NCI-H1436 (cell line): ENCODE measurements at places on chromosomes 5 and 9.

DNA sequence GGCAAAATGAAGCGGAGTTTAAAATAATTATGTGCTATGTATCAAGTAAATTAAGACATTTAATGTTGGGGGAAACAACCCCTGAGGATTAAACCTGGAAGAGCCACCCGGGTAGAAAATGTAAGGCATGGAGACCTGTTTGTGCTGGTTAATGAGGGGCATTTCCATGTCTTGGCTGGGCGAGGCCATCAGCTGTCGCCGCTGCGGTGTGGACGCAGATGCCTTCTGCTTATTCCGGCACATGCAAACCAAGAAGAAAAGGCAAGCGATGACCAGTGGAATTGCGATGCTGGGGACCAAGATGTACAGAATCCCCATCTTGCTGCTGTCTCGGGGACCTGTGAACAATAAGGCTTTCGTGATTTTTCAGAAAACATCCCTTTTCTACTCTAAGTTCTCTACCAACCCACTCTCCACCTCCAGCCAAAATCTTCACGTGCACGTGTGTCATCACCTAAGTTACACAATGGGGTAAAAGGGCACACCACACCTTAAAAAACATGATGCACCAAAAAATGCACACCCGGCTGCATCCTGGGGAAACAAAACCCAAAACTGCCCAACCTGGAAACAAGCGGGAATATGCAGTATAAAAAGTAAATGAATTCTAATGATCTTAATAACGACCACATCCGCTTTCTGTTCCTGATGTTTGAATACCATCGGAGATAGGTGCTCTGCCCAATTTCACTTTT lies 223.5 kb downstream of the ROR2 start:
- DNase-seq: no peak

GRCh38 chr5:2514484-2514883 lies 237.0 kb downstream of the IRX2 start:
- no peak for DNase-seq

- DNase-seq: no peak
Observed at GRCh38 chr5:77806213-77806843, 30.2 kb upstream of the TBCA start.

DNA sequence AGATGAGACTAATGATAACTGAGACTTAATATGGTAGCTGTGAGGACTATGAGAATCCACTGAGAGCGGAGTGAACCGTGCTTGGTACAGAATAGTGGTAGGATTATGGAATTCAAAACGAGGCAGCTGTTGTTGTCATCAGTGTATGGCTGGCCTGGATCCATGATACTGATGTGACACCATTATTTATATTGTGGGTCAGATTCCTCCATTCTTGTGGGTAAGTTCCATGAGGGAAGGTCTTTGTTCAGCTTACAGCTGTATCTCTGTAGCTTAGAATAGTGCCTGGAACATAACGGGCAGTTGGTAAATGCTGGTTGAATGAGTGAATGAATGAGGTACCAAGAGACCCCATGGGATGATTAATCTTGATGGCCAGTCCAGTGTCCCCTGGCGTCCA lies 61.8 kb downstream of the ACER2 start:
- no peak for DNase-seq

- no peak for DNase-seq
Observed at GRCh38 chr5:134576386-134577021, 51.0 kb downstream of the JADE2 start.

GRCh38 chr5:7852542-7852941 lies 1.6 kb upstream of the CFAP90 start:
- no peak for DNase-seq

- no peak for DNase-seq
Observed at GRCh38 chr5:39891376-39891775, 466.6 kb upstream of the DAB2 start.

GRCh38 chr5:21142791-21143190 lies 1154.8 kb upstream of the CDH18 start:
- DNase-seq: no peak

- no peak for DNase-seq
Observed at GRCh38 chr9:98808875-98809274, 1.4 kb downstream of the GALNT12 start.

- no peak for DNase-seq
Observed at GRCh38 chr5:73853091-73853490, 227.1 kb downstream of the ARHGEF28 start.

DNA sequence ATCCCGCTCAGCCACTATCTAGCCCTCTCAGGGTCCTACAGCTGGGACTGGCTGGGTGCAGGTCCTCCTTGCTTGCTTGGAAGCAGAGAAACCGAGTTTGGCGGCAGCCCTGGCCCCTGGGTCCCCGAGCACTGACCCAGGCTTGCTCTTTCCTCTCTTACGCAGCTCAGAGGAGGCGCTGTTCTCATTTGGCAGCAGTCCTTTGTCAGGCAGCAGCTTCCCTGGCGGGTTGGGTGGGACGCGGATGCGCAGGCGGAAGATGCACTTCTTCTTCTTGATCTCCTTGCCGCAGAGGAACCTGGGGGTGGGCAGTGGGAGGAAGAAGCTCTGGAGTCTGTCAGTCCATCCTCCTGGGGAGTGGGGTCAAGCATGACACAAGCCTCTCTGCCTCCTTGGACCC lies 14.5 kb downstream of the PHF19 start:
- no peak for DNase-seq

GRCh38 chr5:29162297-29162696 lies 2031.2 kb upstream of the CDH6 start:
- no peak for DNase-seq

DNA sequence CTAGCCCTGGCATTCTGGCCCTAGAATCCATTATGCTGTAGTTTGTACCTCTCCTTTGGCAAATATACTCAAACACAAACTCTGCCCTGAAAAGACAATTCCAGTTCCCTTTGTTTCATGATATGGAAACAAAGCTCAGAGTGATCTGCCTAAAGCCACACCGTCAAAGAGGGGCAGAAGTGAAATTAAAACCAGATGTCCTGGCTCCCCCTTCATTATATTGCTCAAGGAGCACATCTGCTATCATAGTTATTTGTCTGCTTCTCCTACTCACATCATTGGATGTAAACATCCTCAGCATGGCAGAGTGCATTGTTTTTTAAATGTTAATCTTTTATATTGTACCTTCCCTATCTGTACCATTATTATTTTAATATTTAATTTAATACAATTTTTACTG lies 266.7 kb upstream of the SMARCA2 start:
- no peak for DNase-seq

GRCh38 chr9:30172206-30172605 lies 2212.2 kb upstream of the ACO1 start:
- no peak for DNase-seq

- DNase-seq: no peak
Observed at GRCh38 chr9:114027863-114028465, 50.1 kb downstream of the AMBP start.

- no peak for DNase-seq
Observed at GRCh38 chr9:113005777-113006176, 6.2 kb downstream of the ZNF883 start.

- DNase-seq: no peak
Observed at GRCh38 chr5:166073901-166074581, 2217.4 kb upstream of the WWC1 start.

DNA sequence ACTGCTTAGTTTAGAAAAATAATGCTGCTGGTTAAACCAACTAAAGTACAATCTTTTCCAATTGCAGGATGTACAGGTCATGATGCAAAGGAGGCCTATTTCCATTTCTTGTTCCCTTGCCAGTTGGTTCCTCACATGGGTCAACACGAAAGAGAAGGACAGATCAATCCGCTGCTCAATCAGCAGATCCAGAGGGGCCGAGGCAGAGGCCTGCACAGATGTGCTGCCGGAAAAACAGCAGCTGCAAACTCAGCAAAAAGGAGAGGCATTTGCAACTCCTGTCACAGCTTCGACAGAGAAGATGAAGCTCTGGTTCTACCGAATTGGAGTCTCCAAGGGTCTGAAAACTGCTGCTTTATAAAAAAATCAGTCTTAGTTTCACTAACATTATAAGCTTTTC lies 69.8 kb downstream of the NIPSNAP3B start:
- no peak for DNase-seq

DNA sequence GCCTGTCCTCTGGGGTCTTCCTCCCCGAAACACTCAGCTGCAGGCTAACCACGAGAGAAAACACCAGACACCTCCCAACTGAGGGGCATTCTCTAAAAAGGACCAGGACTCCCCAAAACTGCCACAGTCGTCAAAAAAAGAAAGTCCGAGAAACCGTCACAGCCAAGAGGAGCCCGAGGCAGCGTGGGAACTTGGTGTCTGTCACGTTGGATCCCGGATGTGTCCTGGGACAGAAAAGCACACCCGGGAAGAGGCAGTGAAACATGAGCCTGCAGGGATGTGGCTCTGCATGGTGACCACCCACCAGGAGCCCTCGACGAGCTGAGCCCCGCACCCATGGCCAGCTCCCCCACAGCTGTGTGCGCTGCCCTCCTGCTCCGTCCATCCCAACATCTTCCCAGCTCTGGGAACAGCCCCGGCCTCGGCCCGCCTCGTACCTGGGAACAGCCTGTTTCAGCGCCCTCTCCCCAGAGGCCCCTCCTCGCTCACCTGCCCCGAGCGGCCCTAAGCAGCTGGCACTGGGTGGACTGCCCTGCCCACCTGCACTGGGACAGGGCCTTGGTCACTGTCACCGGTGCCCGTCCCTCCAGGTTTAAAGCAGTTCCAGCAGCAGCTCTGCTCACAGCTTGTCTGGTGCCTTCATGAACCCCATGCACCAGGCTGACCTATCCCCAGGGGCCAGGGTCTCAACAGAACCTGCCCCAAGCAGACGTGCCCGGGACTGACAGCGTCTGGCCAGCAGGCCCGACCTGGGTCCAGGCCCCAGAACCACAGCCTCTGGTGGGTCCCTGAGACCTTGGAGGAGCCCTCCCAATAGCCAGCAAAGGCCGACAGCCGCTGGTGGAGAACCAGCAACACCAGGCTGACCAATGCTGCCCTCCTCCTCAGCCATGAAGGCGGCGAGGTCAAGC lies 10.9 kb downstream of the SLC12A7 start:
- no peak for DNase-seq

DNA sequence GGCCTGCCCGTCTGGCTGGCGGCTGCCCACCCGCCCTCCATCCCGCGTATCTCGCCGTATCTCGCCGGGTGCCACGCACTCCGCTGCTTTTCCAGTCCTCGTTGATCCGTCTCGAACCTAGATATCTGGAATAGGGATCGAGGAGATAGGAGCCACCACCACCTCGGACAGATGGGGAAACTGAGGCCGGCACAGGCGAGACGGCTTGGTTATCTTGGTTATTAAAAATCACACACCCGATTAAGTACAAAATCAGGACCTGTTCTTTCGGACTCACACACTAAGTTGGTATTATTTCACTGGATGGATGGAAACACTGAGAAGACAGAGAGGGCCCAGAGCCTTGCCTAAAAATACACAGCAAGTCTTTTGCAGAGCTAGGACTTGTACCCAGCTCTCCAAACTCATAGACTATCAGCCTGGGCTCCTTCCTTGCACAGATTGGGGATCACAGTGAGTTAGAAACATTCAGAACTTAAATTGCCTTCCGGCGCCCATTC lies 678 bp downstream of the SLC26A2 start:
- DNase-seq: no peak

DNA sequence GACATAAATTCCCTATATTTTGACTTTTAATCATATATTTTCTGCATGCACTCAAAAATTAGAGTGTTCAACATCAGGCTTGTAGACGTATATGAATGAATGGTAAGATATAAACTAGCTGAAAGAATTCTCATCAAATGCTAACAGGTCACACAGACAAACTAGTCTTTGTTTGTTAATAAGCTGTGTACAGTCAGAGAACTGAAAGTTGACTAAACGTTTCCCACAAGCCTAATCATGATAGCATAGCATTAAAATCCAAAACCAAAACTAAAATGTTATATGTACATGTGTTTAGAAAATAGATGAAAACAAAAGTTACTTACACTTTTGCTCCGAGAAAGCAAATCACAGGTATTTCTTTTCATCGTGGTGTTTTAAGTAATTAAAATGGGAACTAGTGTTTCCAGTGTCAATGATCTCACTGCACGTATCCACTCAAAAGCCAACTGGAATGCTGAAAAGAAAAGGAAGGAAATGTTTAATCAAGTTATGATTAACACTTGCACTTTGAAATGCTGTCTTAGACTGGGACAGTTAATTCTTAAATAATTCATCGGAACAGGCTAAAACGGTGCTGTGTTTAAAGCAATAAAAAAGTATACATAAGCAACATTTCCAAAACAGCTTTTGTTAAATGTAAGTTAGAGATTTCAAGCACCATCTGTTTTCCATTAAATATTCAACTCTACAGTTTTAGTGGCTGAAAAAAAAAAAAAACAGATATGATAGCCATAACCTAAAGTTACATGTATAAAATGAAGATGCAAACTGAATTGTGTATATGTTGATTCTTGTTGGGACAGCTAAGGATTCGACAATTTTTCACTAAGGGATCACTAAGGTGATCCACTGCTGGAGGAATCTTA lies 291.9 kb upstream of the PDE4D start:
- no peak for DNase-seq

GRCh38 chr9:79774356-79774755 lies 202.6 kb downstream of the TLE4 start:
- DNase-seq: no peak

- DNase-seq: no peak
Observed at GRCh38 chr9:93645149-93645889, 68.9 kb downstream of the PHF2 start.

GRCh38 chr9:86700629-86701028 lies 246.7 kb downstream of the GAS1 start:
- no peak for DNase-seq

DNA sequence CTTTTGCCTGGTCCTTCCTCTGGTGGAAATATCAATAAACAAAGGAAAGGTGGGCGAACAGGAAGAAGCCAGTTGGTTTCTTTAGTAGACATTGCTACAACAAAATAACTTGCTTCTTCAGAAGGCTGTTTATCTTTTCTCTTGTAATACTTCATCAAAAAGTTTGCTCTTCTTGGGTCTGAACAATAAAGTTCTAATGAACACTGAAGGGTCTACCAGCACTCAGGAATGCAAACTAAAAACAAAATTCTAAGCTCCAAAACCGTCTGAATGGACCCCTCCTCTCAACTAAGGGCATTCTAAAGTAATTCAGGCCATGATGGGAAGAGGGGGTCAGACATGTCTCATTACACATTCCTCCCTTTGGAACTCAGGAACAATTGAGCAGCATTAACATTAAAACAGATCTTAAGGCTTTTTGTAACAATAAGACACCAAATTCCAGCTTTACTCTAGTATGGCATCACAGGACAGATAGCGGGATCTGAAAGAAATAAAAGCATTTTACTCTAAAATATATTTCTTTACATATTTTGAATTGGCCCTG lies 2.3 kb downstream of the TBCA start:
- DNase-seq: no peak

DNA sequence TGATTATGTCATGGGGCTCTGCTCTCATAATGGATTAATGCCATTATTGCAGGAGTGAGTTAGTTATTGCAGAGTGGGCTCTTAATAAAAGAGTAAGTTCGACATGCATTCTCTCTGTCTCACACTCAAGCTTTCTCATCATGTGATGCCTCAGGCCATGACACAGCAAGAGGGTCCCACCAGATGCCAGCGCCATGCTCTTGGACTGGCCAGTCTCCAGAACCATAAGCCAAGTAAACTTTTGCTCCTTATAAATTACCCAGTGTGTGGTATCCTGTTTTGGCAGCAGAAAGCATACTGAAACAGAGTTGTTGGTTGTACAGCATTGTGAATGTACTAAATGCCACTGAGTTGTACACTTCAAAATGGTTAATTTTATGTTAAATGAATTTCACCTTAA lies 138.1 kb downstream of the MYO10 start:
- no peak for DNase-seq
